ENCODE measurements at places on chromosomes 4 and X.

GRCh38 chr4:188976644-188977115 lies 837.4 kb downstream of the TRIML1 start:
- DNase-seq, result no peak

DNA sequence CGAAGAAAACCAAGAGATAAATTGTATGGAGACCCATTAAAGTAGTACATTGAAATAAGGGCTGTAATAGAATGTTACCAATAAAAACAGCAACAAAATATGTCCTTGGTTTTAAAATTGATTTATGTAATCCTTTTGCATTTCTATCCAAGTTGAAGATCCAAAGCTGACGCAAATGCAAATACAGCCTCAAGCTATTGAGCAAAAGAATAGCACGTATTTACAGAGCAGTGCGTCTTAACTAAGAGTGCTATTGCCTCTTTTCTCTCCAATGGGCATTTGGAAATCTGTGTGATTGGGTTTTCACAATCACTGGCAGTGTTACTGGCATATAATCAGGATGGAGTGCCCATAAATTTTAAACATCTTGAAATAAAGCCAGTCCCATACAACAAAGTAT lies 417.4 kb downstream of the TLL1 start:
- no peak for DNase-seq

- DNase-seq, result no peak
Observed at GRCh38 chr4:182645511-182645910, 271.7 kb downstream of the DCTD start.

GRCh38 chrX:12421918-12422317 lies 283.6 kb downstream of the FRMPD4 start:
- no peak for DNase-seq

DNA sequence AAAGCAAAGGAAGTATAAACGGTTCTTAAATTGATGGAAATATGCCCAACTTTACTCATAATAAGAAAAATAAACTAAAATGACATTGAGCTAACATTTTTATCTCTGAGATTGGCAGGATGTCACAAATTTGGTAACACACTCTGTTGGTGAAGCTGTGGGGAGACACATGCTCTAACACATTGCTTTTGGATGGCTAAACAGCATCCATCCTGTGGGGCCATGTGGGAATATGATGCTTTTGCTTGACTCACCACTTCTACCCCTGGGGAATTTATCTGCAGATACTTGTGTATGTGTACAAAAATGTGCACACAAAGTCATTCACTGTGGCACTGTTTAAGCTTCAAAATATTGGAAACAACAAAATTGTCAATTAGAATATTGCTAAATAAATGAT lies 100.2 kb downstream of the ANAPC4 start:
- no peak for DNase-seq

GRCh38 chrX:123499787-123500186 lies 233.1 kb downstream of the THOC2 start:
- DNase-seq, result peak; percentile 65

DNA sequence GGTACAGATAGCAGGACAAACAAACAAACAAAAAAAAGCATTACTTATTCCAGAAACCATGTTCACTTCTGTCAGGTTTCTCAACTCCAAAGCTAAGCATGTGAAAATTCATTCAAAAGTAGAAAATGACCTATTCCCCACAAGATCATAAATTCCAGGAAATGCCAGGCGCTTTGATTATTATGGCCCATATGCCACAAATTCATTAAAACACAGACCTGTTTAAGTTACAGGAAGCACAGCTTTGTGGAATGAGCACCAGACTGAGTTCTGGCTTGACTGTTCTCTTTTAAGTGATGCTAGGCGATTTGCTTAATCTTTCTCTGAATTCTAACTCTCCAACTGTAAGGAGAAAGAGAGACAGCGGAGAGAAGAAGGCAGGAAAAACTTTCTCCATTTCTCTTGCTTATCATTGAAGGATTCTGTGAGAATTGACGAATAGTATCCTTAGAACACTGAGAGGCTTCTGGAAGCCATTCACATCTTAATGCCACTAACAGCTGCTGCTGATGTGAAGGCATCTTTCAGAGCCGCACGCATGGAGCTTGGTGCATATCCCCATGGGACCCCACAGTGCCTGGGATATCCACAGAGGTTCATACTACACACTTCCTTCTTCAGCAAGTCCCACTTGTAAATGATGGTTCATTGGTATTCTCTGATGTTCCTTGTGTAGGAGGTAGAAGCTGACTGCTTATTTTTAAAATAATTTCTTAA lies 138.0 kb downstream of the ZNF674 start:
- no peak for DNase-seq

GRCh38 chr4:47891928-47892327 lies 22.5 kb downstream of the NFXL1 start:
- no peak for DNase-seq

- no peak for DNase-seq
Observed at GRCh38 chr4:65724973-65725372, 54.7 kb upstream of the EPHA5 start.

DNA sequence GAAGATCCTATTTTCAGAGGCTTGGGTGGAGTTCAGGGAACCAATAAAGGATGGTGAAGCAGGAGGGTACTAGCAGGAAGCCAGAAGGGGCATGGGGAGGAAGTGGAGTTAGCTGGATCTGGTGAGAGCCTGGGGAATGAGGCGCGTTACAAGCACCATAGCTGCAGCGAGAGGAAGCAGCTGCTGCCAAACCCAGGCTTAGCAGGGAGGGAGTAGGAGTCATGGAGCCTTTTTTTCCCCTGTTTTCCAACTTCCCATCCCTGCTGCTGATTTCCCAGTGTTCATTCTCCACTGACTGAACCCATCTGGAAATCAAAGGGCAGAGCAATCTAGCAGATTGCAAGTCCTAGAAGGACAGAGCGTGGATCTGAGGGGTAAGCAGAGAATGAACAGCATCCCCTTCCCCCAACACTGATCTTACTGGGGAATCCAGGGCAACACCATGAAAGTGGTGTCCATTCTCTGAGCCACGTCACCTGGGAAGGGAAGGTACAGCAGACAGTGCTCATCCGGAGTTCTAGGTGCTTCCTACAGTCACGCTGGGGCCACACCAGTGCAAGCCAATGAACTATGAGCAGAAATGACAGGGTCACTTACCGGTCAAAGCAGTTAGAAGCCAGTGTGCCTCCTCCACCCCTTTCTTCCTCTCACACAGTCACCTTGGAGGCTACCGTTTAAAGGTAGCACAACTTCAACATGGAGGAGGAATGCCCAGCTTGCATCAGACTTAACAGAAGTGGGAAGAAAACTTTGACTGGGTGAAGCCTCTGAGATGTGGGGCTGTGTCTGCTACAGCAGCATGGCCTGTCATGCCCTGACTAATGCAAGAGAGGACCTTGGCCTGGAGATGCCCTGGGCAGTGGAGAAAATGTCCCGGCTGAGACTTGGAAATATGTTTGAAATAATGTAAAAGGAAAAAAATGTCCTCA lies 36.7 kb downstream of the SMIM20 start:
- DNase-seq, result no peak

DNA sequence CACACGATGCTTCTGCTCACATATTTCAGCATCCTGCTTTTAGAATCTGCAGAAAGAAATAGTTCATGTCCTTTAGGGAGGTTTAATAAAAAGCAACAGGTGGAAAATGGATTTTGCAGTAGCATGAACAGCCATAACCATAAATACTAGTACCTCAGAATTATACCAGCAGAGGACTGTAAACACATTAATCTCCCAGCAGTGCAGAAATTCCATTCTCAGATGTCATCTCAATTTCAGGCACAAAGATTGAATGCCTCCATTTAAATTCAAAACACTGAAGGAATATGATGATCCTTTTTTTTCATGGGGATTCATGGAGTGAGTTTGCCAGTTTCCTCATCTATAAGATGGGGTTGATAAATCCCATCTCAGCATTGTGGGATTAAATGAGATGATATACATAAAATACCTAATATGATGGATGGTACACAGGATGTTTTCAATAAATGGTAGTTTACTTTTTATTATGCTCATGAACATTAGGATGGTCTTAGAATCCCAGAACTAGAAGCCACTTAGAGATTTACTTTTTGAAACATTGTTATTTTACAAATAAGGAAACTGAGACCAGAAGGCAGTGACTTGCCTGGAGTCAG lies 566 bp upstream of the LIMCH1 start:
- DNase-seq, result no peak
